ENCODE measurements at places on chromosomes 12 and 14.

- no peak for DNase-seq
Measured at GRCh38 chr12:48193623-48194022, 9.5 kb downstream of the OR10AD1 start.

GRCh38 chr14:72033365-72033764 lies 101.1 kb downstream of the RGS6 start:
- DNase-seq = no peak

DNA sequence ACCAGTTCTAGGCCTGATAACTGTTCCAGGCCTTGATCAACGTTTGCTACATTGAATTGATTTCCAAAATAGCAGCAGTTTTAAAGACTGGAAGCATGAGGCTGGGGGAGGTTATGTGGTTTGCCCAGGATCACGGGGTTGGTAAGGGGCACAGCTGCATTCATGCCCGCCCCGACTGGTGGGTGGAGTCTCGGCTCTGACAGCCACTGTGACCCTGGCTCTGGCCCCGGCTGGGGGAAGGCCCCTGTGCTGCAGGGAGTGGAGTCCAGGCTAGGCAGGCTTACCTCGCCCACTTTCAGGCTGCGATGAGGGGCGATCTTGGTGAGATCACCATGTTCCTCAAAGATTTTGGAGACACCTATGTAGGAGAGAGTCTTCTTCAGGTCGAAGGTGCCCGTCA lies 13.3 kb upstream of the SERPINA9 start:
- DNase-seq = no peak

GRCh38 chr14:24368562-24369252 lies 723 bp downstream of the NFATC4 start:
- no peak for DNase-seq

DNA sequence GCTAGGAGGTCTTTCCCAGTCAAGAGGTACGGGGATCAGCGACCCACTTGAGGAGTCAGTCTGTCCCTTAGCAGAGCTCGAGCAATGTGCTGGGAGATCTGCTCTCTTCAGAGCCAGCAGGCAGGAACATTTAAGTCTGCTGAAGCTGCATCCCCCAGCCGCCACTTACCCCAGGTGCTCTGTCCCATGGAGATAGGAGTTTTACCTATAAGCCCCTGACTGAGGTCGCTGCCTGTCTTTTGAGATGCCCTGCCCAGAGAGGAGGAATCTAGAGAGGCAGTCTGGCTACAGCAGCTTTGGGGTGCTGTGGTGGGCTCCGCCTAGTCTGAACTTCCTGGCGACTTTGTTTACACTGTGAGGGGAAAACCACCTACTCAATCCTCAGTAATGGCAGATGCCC lies 874.9 kb upstream of the FLRT2 start:
- no peak for DNase-seq

GRCh38 chr14:50362764-50363713 lies 33.6 kb downstream of the CDKL1 start:
- DNase-seq = peak; percentile 52

DNA sequence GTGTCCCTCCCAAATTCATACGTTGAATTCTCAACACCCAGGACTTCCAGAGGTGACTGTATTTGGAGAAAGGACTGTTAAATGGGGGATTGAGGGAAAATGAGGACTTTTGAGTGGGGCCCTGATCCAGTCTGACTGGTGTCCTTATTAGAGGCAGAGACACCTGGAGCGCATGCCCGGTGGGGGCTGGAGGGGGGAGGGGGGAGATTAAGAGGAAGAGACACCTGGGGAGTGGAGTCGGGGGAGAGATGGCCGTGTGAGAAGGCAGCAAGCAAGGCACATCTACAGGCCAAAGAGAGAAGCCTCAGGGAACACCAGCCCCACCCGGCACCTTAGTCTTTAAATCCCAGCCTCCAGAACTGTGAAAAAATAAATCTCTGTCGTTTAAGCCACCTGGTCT lies 209.7 kb downstream of the SLC41A2 start:
- DNase-seq = no peak

DNA sequence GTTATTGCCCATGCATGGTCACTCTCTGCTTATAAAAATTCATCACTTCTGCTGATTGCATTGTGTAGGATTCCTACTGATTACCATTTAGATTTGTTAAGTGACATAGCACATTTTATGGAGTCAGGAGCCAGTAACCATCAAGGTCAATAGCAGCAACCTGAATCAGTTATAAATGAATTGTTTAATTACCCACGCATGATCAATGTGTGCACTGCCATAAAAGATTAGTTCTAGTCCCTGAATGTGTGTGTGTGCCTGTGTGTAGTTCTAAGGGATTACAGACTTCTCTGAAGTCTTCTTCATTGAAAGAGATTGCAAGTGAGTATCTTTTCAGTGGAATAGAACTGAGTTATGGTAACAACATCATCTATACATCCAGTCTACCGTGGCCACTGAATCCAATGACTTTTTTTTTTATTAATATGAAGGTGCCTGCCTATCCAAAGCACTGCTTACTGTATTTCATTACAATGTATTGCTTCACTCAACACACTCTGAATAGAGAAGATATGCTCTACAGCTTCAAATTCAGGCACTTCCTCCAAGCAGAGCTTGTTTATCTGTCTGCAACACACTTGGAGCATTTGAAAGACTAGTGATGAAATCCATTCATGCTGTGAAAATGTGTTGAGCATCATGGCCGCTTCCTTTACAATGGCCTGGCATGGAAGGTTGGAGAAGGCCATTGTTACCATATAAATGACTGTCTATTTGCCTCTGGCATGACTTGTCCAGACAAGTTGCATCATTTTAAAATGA lies 381.7 kb downstream of the DIO2 start:
- DNase-seq = no peak

GRCh38 chr14:31241450-31242114 lies 34.0 kb upstream of the HECTD1 start:
- no peak for DNase-seq

DNA sequence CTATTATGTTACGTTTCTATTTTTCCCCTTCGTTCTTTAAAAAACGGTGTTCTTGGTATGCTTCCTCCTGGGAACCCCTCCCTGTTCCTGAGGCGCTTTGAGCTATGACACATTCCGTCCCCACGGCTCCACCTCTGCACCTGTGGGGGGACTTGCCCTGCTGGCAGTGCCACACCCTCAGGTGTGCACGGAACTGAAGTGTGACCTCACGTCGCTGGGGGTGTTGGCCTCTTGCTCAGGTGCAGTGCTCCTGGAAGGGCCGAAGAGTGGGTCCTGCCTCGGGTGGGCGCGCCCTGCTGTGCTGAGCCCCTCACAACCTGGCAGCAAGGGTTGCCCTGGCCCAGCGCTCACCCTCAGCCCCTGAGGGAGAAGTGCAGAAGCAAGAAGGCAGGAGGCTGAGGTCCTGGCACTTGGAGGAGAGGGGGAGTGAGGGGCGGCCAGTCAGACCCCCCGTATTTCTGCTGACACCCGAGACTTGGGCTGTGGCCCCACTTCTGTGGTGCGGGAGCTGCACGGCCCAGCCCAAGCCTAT lies 4.9 kb downstream of the AMN start:
- DNase-seq = no peak

DNA sequence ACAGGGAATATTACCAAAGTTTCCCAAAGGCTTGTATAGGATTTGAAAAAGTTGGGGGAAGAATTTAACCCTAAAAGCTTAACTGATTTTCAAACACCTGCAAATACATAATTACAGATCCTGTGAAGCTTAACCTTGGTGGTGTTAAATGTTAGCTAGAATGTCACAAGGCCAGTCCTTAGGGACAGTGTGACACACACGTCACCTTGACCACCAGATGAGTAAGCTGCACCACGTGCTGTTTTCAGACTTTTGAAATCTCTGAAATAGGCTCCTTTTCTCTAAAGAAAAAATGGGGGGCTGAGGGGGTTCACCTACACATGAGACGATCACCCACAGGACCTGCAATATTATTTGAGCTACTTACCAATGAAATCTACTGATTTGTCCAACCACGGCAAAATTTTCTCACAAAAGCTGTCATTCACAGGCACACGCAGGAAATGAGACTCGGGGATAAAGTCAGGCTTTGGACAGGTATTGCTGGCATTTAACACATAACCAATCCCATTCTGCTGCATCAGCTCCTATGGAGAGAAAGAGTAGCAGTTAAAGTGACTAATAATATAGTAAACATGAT lies 75.9 kb downstream of the DUSP16 start:
- no peak for DNase-seq

DNA sequence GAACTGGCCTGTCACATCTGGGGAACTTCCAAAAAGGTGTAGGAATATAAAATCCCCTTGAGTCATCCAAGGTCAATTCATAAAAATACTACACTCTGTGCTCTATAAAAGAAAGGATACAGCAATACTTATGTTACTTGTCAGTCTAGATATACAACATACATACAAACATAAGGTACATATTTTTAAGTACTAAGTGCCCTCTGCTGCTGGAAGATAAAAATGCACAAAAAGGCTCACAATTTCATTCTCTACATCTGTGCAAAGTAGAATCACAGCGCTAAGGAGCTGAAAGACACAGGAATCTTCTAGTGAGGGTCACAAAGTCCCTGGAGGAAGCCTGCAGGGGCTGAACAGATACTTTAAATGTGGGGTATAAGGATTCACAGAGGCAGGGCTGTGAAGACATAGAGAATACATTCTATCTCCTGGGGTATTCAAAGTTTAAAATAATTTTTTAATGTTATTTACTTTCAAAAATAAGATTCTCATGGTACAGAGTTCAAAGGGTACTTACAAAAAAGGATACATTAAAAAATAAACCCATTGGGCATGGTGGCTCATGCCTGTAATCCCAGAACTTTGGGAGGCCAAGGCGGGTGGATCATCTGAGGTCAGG lies 10.2 kb upstream of the GOLGA5 start:
- peak; percentile 61 for DNase-seq

- no peak for DNase-seq
Measured at GRCh38 chr12:18262514-18262913, 1.2 kb downstream of the PIK3C2G start.

GRCh38 chr14:99872786-99873440 lies 79.7 kb downstream of the EML1 start:
- no peak for DNase-seq

GRCh38 chr14:20247646-20248246 lies 8.7 kb downstream of the OR11H4 start:
- DNase-seq = no peak

DNA sequence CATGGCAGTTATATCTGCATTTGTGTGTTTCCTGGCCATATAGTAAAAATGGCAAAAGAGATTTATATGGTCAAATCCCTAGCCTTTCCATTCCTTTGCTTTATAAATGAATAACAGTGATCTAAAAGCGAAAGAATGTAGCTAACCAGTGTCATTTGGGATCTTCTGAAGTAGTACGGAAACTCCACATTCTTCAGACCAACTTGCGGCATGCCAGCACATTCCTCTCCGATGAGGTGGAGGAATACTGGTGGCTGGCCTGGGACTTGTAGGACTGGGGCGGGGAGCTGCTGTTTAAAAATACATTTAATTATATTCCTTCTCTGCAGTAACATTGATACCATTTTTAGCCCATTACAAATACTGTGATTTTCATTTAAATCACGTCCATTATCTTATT lies 85.3 kb downstream of the SAMD4A start:
- no peak for DNase-seq

- no peak for DNase-seq
Measured at GRCh38 chr12:126419131-126419530, 1353.9 kb downstream of the AACS start.

DNA sequence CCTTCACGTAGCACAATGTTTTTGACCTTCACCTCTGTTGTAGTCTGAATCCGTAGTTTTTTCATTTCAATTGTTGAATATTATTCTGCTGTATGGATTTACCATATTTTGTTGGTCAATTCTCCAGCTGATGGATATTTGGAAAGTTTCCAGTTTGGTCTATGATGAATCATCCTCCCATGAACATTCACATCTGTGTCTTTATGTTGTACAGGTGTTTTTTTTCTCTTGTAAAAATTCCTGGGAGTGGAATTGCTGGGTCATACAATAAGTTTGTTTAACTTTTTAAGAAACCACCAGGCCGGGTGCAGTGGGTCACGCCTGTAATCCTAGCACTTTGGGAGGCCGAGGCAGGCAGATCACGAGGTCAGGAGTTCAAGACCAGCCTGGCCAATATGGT lies 36.7 kb upstream of the GNG2 start:
- no peak for DNase-seq

GRCh38 chr12:51977320-51977753 lies 25.8 kb downstream of the ACVR1B start:
- no peak for DNase-seq

DNA sequence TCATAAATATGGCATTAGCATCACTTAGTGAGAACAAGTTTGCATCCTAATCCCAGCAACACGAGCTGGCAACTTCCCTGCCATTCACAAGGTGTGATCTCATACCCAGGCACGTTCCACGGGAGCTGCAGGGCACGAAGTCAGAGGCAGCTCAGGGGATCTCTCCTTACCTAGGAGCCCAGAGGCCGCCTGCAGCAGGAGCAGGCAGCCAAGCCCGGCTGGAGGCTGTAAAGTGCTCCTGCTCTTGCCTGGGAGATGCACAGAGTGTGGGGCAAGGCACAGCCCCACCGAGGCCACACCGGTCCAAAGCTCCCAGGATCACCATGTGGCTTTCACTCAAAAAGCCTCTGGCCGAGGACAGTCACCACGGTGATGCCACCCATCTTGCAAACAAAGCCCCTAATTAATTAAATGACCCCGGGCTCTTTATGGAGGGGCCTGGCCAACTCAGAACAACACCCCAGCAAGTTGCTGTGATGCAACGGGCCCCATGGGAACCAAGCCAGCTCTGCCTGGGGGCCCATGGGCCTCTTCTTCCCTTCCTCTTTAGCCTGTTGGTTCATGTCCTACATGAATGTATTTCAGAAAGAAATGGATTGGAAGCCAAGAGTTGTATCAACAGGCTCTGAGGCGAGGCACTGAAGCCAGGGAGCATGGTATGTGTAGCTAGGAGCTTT lies 26.5 kb downstream of the NUAK1 start:
- no peak for DNase-seq

DNA sequence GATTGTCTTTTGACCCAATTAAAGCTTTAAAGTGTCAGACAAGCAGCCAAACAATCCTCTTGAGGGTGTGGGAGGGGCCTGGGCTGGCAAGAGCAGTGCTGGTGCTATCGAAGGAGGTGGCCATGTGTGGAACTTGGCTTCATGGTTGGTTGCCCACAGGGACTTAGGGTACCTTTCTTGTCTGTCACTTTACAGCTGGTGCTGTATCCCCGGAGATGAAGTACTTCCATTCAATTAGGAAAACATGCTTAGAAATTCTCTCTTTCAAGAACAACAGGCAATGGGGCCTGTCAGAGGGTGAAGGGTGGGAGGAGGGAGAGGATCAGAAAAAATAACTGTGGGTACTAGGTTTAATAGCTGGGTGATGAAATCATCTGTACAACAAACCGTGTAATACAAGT lies 86.5 kb downstream of the DAAM1 start:
- DNase-seq = no peak

GRCh38 chr14:24996930-24997725 lies 52.8 kb downstream of the STXBP6 start:
- no peak for DNase-seq

DNA sequence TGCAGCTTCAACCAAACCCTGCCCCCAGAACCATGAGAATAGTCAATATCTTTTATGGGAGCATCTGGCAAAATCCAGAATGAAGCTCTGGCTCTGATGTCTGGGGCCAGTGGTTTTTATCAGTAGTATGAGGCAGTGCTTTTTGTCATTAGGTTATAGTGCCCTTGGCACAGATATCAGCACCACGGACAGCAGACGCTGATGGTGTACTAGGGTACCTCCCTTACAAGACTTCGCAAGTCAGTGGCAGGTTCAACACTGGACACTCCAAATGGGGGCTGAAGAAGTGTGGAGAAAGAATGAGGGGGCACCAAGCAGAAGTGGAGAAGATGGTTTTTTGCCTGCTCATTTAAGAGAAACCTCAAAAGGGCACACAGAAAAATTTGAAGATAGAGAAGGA lies 68.2 kb upstream of the E2F7 start:
- peak; percentile 29 for DNase-seq
